Urinary bladder (tissue), 4 donors: ENCODE measurements at places on chromosomes 12 and 14. TPM values are rescaled to one million over a fixed set of nuclear protein-coding genes. Genes with fewer than 3 reads are reported as not detected.

Gene GPATCH2L
- 80.1 TPM for total RNA-seq

Gene KLRC3
- total RNA-seq = 0.69 TPM

Gene LTBR
- total RNA-seq = 29.6 TPM

Gene OTUB2
- total RNA-seq = 2.0 TPM

Gene HSPB8
- 47.8 TPM for total RNA-seq

Gene CBLN3
- 1.8 TPM for total RNA-seq

Gene AREL1
- total RNA-seq = 20.4 TPM

Gene NDUFA9
- 66.1 TPM for total RNA-seq

Gene GPR132
- total RNA-seq = 1.7 TPM

Gene PRIMA1
- total RNA-seq = 1.3 TPM

Gene DEGS2
- total RNA-seq = 6.5 TPM

Gene GPX2
- total RNA-seq = 21.0 TPM

Gene CD4
- 11.5 TPM for total RNA-seq

Gene EDDM3A
- not detected for total RNA-seq

Gene OASL
- 0.85 TPM for total RNA-seq

Gene MAP3K9
- total RNA-seq = 2.7 TPM

Gene SLCO1B3
- total RNA-seq = not detected

Gene FGD6
- 20.4 TPM for total RNA-seq

Gene PPP4R4
- 0.37 TPM for total RNA-seq

Gene ENDOU
- not detected for total RNA-seq

Gene POTEM
- not detected for total RNA-seq

Gene GIT2
- total RNA-seq = 66.0 TPM

Gene KCNK10
- 1.1 TPM for total RNA-seq

Gene FAM181A
- not detected for total RNA-seq

Gene PRICKLE1
- total RNA-seq = 59.7 TPM

Gene SLC16A7
- 51.1 TPM for total RNA-seq

Gene E2F7
- 7.2 TPM for total RNA-seq

Gene GARIN6
- not detected for total RNA-seq

Gene HEATR5A
- 74.8 TPM for total RNA-seq
